ENCODE measurements at places on chromosomes 11 and 22. TPM values are rescaled to one million over a fixed set of nuclear protein-coding genes. Genes with fewer than 3 reads are reported as not detected.

The OR2AG1 gene
- total RNA-seq: not detected

The OR6T1 gene
- not detected for total RNA-seq

The PLAAT5 gene
- total RNA-seq: under 0.01 TPM

The CREB3L1 gene
- 14.5 TPM for total RNA-seq

The LRRC56 gene
- total RNA-seq: 0.37 TPM

The PRAME gene
- total RNA-seq: 0.37 TPM

The SLC17A6 gene
- not detected for total RNA-seq

The MMP11 gene
- total RNA-seq: 2.9 TPM

The MYBPC3 gene
- not detected for total RNA-seq

The SNU13 gene
- 105 TPM for total RNA-seq

The LGALS12 gene
- 0.20 TPM for total RNA-seq

The STX5 gene
- 31.5 TPM for total RNA-seq

All from subcutaneous preadipocyte (primary cell).